ENCODE measurements at places on chromosomes 3 and 15. TPM values are rescaled to one million over a fixed set of nuclear protein-coding genes. Genes with fewer than 3 reads are reported as not detected.

ITPKA gene
- 1.2 TPM for total RNA-seq

ACKR4 gene
- total RNA-seq: under 0.01 TPM

FEZF2 gene
- total RNA-seq: 15.2 TPM

PEX5L gene
- 47.5 TPM for total RNA-seq

Measured in temporal lobe (tissue), 4 donors.